ENCODE measurements at places on chromosomes 5 and 9. TPM values are rescaled to one million over a fixed set of nuclear protein-coding genes. Genes with fewer than 3 reads are reported as not detected.

Gene OLFM1
- 1.5 TPM for total RNA-seq

Gene DIRAS2
- total RNA-seq = 1.6 TPM

Gene SMIM27
- 1.9 TPM for total RNA-seq

Gene SH3PXD2B
- total RNA-seq = 46.7 TPM

Gene GALNT10
- total RNA-seq = 46.5 TPM

DNA sequence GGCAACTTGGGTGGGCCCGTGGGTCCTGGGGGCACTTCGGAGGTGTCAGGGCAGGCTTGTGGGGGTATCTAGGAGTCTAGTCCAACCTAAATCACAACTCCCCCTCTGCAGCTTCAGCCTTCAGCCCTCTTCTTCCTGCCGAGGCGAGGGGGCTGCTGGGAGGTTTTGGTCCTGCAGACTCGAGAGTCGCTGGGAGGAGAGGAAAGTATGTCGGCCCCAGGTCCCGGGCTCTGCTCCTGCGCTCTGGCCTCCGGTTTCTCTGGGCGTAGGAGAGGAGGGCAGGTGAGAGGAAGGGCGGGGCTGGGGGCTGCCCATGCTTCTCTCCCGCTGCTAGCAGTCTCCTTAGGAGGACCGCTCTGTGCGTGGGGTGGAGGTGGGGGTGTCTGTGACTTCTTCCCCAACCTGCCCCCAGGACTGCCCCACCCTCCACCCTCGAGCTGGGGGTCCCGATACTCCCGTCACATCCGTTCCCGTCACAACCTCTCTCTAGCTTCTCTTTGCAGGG, 139.8 kb upstream of the COL5A1 start:
- no peak for DNase-seq

GRCh38 chr5:62643556-62644451, 65.2 kb downstream of the LRRC70 start:
- DNase-seq = no peak

DNA sequence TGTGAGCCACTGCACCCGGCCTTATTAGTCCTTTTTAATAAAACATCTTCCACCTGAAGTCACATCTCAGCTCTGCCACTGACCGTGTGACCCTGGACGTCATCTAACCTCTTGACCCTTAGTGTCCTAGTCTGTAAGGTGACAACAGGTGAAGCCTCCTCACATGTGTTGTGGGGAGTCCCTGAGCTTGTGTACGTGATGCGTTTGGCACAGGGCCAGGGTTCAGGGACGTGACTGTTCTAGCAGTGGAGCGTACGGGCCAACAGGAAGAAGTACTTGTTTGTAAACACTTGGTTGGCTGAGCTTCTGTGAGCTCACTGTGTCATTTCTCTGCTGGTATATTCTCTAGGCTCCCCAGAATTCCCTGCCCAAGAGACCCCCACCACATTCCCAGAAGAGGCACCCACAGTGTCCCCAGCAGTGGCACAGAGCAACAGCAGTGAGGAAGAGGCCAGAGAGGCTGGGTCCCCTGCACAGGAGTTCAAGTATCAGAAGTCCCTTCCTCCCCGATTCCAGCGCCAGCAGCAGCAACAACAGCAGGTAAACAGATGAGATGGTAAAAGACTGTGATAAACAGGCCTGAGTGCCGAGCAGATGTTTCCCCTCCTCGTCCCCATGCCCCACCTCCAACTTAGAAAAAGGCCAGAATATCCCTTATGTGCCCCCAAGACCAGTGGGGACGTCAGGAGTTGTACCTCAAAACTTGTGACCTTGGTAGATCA, 35.3 kb upstream of the POMT1 start:
- no peak for DNase-seq

DNA sequence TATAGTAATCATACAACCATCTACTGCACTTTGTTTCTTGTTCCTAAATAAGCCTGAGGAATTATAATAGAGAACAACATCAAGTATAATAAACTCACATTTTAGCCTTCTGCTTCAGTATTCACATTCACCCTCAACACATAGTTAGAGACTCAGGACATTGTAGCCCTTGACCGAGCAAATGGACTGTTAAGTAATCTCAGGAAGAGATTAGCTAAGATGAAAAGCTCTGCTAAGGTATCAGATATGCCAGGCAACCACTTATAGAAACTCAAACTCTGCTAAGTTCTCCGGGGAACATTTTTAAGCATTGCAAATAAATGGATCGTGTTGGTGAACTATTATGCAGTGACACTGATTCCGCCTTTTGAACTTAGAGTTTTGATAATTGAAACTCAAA, 252.0 kb downstream of the DTWD2 start:
- DNase-seq = no peak
